ENCODE measurements at places on chromosomes 5 and 9.

GRCh38 chr9:70256123-70256551, 2.6 kb upstream of the SMC5 start:
- no peak for DNase-seq

DNA sequence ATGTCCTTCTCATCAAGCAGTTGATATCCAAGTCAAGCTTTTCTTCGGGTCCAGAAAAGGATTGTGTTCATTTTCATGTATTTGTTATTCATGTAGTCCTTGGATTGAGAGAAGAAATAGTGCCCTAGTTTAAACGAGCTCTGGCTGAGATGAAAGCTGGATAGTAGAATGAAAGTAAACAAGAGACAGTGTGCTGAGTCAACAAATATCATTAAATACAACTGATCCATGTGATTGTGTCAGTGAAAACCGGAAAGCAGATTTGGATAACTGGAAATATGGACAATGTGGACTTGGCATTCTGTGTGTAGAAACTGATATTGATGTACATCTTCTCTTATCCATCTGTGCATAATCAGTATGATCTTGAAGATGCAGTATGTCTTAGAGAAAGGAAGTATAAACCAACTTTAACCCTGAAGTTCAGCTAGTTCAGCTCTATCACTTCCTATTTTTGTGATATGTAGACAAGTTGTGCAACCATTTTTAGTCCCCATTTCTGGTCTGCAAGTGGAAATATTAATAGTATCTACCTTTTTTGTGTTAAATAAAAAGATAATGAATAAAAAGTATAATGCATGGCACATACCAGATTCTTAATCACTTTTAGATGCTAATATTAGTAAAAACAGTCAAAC, 4.4 kb downstream of the MUSK start:
- DNase-seq = no peak

- DNase-seq = no peak
These were observed 74.3 kb downstream of the SEC61B start for GRCh38 chr9:99296291-99296951.

GRCh38 chr5:122192497-122193496, 63.5 kb downstream of the ZNF474 start:
- peak; percentile 72 for DNase-seq

DNA sequence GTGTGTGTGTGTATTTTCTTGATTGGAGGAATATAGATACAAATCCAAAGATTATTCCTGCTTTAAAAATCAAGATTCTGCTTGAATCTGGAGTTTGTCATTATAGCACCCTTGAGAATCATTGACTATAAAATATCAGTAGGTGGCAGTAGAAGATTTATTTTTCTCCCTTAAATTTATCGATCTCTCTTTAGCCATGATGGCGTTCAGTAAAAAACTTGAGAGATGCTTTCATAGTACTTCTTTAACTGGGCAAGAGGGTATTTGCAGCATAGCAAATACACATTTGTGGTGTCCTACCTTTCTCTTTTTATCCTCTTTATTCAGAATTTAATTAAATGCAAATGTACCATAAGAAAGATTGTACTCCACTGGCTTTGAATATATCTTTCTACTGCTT, 307.7 kb downstream of the ADGRV1 start:
- DNase-seq = no peak

DNA sequence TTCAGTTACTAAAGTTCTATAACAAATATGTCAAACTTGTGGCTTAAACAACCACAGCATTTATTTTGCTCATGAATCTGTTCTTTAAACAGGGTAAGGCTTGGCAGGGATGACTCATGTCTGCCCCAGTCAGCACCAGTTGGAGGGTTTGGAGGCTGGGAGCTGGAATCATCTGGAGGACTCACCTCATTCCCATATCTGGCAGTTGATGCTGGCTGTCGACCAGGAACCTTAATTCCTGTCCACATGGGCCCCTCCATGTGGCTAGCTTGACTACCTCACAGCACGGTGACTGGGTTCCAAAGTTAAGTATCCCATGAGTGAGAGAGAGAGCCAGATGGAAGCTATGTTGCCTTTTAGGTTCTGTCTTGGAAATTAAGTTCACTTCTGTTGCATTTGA, 13.8 kb upstream of the CCL28 start:
- DNase-seq = peak; percentile 4

DNA sequence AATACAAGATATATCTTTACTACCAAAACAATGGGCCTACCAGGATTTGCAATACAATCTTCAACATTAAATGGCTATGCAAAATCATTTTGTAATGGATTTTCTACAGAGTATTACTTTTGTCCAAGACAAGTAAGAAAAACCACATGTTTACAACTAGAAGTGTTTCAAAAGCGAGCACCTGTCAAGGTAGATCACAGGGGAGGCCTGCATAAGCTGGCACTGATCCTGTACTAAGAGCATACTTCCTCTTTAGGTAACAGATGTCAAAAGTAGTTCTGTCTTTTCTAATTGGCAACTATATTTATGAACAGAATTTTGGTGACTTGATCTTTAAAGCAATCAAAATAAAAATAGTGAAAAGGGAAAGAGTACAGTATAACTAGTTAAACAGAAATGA, 249.0 kb downstream of the MLLT3 start:
- DNase-seq = no peak

Measured in amniotic stem cell (primary cell).